Bone marrow (tissue), 2 donors: ENCODE measurements at places on chromosomes 3 and 15.

- no peak for DNase-seq
Observed at GRCh38 chr3:2420919-2421318, 322.3 kb downstream of the CNTN4 start.

DNA sequence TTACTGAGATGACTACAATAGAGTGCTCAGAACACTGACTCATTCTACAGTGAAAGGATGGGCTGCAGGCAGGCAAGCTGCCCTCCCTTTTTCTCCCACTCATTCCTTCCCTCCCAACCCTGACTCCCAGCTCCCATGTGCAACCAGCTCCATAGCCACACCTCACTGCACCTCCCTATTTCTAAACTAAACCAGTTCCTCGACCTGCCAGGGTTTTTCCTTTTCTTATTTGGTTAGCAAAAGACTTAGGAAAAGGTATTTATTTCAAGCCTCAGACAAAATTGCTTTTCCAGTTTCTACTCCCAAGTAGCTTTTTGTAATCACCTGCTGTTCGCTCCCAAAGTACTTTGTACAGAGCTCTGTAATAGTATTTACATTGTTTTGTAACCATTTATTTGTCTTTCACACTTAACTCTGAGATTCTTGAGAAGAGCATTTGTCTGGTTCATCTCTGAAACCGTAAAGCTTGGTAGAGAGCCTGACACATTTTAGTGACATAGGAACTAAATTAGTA is 2.2 kb downstream of the AADAC start:
- no peak for DNase-seq

- DNase-seq = no peak
Observed at GRCh38 chr3:312160-312733, 115.7 kb downstream of the CHL1 start.

DNA sequence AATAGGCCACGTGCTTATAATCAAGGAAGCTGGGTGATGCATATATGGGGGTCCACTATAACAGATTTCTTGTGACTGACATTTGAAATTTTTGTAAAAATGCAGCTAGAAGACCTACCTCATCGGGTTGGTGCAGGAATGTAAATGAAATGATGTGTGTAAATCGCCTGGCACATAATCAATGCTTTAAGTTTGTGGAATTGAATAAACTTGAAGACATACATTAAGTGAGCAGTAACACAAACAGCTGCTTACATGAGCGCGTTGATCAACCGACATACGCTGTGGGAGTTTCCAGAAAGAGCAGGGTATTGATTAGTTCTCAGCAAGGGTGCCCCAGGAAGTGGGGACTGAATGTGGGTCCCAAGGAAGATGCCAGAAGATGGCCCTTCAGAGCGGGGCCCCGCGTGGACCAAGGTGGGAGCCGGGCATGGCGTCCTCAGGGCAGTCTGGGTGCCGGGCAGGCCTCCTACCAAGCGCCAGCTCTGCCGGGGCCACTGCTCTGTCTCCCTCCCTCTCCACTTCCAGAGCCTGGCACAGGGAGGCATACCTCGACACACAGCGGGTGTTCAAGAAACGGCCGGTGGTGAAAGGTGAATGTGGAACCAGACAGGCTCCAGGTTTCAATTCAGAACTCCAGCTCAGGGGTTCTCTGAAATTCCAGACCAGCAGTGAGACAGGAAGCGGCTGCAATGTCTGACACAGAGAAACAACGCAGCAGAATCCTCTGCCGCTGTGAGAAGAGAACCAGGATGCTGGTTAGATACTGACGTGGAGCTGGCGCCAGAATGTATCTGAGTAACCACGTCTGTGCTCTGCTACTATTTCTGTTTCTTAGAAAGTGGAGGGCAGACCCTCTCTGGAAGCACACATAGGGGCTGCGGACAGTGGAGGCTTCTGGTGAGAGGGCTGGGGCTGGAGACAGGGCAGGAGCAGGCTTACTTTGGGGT is 12.6 kb downstream of the BFSP2 start:
- DNase-seq = no peak

GRCh38 chr3:31250116-31250777 is 282.5 kb upstream of the STT3B start:
- peak; percentile 54 for DNase-seq

DNA sequence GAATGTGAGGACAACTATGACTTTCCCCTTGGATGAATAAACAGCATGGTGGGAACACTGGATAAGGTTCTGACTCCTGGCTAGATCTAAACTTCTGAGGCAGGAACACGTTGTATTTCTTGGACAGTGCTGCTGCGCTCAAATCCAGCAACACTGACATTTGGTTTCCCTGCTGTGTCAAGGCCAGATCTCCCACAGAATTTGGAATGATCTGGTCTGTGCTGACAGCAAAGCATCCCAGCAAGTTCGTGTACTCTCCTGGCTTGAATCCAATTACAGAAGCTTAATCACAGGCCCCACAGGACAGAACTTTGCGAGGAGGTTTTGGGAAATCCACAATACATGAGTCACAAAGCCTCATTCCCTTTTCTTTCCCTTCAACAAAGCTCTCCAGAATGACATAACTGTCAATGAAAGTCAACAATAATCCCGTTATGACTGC is 92.5 kb downstream of the ADAMTS9 start:
- no peak for DNase-seq

DNA sequence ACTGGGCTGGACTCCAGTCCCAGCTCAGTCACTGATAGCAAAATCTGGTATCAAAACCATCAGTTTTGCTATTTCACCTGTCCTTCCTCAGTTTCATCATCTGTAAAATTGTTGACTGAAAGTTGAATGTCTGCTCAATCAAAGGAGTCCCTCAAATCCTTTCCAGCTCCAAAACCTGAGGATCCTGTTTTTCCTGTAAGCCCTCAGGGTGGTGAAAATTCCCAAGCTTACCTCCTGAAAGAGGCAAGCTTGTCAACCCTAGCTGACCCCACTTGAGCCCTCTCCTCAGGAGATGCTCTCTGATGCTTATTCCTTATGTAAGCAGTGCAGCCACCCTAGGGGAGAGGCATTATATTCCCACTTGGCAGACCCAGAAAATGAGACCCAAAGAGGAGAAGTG is 82.6 kb downstream of the HMG20A start:
- DNase-seq = no peak

- no peak for DNase-seq
Observed at GRCh38 chr3:132348531-132348930, 31.3 kb downstream of the ACP3 start.

DNA sequence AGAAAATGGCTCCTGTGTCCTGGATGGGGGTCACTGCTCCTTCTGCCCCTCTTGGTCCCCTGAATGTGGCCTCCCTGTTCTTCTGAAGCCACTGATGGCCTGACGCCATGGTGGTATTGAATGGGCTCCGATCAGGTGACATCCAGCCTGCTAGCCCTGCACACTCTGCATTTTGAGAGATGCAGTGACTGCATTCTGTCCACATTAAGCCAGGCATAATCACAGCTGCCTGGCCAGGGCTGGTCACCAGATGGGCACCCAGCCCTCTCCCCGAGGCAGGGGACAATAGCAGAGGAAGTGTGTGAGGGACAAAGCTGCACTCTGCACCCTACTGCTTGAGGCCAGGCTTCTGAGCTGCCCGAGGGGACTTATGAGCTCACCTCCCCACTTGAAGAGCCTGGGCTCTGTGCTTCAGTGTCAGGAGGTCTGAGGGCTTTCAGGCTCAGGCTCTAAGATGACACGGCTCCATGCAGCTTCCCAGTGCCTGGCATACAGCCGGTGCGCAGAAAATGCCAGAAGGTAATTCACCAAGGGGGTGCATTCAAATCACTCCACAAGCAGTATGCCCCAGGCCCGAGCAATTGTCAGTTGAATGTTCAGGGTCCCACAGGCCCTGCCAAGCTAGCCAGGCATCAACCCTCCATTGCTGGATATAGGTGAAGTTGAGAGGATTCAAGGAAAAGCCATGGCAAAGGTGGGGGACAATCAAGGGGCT is 56.8 kb downstream of the WNT7A start:
- no peak for DNase-seq

DNA sequence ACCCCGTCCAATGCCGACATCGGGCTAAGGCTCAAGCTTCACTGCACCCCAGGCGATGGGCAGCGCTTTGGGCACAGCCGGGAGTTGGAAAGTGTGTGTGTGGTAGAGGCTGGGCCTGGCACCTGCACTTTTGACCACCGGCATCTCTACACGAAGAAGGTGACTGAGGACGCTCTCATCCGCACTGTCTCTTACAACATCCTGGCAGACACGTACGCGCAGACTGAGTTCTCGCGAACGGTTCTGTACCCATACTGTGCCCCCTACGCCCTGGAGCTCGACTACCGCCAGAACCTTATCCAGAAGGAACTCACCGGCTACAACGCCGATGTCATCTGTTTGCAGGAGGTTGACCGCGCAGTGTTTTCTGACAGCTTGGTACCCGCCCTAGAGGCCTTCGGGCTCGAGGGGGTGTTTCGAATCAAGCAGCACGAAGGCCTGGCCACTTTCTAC is 1.0 kb downstream of the PDE12 start:
- peak; percentile 27 for DNase-seq

DNA sequence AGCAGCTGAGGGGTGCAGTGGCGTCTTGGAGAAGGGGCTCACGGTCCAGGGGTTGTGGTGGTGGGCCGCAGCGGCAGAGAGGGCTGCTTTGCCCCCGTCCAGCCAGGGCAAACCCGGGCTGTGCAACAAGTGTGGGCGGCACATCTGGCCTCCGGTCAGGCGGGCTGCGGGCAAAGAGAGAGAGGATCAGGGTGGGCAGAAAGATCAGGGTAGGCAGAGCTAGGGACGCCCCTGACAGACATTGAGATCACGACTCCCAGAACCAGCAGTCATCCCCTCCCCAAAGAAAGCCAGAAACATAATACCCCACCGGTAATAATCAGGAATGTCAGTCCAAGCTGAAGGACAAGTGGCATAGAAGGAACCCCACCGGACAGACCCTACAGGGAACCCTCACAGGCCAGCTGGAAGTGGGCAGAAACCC is 6.8 kb downstream of the GATA2 start:
- no peak for DNase-seq

DNA sequence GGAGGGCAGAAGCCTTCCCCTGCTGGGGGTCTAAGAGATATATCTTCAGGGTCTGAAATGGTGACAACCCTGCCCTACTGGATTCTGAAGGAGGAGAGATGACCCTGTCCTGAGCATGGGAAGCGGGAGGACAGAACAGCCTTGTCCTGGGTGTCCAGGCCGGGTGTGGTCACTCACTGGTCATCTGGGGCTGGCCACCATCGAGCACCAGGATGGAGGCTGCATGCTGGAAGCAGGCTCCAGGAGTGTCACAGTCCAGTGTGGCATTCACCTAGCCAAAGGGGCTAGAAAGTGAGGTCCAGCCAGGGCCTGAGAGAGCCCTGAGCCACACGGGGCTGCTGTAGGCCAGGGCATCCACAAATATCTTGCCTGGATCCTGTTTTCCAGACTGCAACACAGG is 5.2 kb downstream of the CDHR4 start:
- DNase-seq = no peak

GRCh38 chr3:153130312-153130977 is 31.6 kb upstream of the RAP2B start:
- peak; percentile 48 for DNase-seq

DNA sequence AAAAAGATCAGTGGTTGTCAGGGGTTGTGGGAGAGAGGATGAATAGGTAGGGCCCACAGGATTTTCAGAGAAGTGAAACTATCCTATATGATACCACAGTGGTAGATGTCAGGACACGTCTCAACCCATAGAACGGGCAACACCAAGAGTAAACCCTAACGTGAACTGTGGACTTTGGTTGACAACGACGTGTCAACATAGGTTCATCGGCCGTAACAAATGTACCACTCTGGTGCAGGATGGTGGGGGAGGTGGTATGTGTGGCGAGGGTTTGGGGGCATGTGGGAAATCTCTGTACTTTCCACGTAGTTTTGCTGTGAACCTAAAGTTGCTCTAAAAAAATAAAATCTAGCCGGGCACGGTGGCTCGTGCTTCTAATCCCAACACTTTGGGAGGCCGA is 13.0 kb upstream of the PIGZ start:
- no peak for DNase-seq

DNA sequence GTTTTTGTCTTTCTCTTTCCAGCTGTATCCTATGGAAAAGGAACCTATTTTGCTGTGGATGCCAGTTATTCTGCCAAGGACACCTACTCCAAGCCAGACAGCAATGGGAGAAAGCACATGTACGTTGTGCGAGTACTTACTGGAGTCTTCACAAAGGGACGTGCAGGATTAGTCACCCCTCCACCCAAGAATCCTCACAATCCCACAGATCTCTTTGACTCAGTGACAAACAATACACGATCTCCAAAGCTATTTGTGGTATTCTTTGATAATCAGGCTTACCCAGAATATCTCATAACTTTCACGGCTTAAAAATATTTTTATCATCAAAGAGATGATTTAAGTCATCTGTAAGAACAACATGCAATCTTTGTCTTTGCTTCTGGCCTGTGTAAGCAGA is 44.9 kb upstream of the PARP14 start:
- no peak for DNase-seq

- DNase-seq = no peak
Observed at GRCh38 chr3:85667744-85668143, 709.0 kb downstream of the CADM2 start.

DNA sequence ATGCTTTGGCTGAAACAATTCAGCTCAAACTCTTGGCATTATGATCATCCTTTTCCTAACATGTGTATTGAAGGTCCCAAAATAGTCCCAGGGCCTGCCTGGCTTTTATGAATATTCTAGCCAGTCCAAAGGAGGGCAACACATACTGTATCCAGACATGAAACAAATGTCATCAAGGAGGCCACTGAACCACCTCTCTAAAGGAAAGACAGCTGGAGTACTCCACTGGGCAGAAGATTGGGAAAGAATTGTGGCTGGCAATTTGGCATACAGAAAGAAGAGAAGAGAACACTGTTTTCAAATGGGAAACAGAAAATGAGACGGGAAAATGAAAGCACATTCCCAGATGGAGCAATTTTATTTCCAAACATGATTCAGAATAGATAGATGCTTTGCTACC is 80.6 kb downstream of the NCEH1 start:
- no peak for DNase-seq

GRCh38 chr3:193822492-193823212 is 229.6 kb downstream of the OPA1 start:
- DNase-seq = no peak

GRCh38 chr3:72018343-72018984 is 233.5 kb upstream of the PROK2 start:
- no peak for DNase-seq

GRCh38 chr3:54481606-54482365 is 359.4 kb downstream of the CACNA2D3 start:
- no peak for DNase-seq

- DNase-seq = no peak
Observed at GRCh38 chr15:31745841-31746240, 284.5 kb upstream of the CHRNA7 start.

GRCh38 chr3:37864904-37865303 is 3.2 kb downstream of the CTDSPL start:
- no peak for DNase-seq

DNA sequence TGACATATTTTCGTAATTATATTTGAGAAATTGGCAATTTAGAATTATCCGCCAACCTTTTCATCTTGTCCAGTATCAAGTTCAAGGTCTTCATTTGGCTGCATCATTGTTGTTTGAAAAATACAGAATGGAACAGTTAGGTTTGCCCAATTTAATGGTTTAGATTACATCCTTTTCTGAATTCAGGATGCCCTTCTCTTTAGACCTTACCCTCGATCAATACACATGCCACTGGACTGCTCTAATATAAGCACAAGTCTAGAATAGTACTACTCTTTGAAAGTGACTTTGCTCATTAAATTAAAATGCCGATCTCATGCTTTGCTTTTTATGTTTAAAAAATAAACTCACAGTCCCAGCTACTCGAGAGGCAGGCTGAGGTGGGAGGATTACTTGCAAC is 44.5 kb downstream of the PXK start:
- DNase-seq = no peak

- no peak for DNase-seq
Observed at GRCh38 chr3:185430375-185430774, 67.4 kb downstream of the MAP3K13 start.

- no peak for DNase-seq
Observed at GRCh38 chr3:177721864-177722785, 524.8 kb upstream of the TBL1XR1 start.
